Stimulated activated CD4-positive, alpha-beta T cell treated with anti-CD3 and anti-CD28 coated beads, Interleukin-1b, Interleukin-23, amount 100 ng/mL, for 48 hours (primary cell): ENCODE measurements at places on chromosomes 5 and 9.

- DNase-seq = no peak
These were observed 794 bp downstream of the PTBP3 start for GRCh38 chr9:112332674-112332976.

GRCh38 chr5:85906460-85906859, 711.3 kb upstream of the COX7C start:
- no peak for DNase-seq

GRCh38 chr9:133822430-133823065, 84.4 kb upstream of the SARDH start:
- no peak for DNase-seq

GRCh38 chr9:36816371-36816770, 217.7 kb downstream of the PAX5 start:
- no peak for DNase-seq

- no peak for DNase-seq
These were observed 53.7 kb upstream of the IRX4 start for GRCh38 chr5:1936413-1936812.

- no peak for DNase-seq
These were observed 509.8 kb downstream of the DMAC1 start for GRCh38 chr9:7289773-7290172.

DNA sequence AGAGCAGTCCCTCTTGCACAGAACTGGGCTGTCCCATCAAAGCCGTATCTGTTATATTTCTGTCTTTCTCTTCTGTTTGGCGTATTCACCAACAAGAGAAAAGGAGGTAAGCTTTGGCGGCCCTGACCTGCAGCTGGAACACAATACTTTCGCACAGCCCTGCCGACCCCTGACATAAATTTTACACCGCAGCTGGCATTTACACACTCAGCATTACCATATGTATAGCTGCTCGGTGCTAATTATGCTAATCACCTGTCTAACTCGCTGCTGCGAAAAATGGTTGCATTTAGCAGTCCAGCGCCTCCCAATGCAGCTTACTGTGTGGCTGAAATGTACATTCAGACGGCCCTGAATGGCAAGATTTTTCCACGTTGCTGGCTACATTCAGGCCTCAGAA, 20.8 kb downstream of the PTCH1 start:
- no peak for DNase-seq

GRCh38 chr5:150144246-150144801, 11.3 kb downstream of the PDGFRB start:
- DNase-seq = no peak

GRCh38 chr5:60843386-60843935, 608 bp downstream of the ELOVL7 start:
- no peak for DNase-seq

GRCh38 chr5:59245198-59245597, 648.3 kb downstream of the PDE4D start:
- DNase-seq = no peak

GRCh38 chr9:69193685-69194032, 19.6 kb downstream of the TJP2 start:
- DNase-seq = no peak

- no peak for DNase-seq
These were observed 3.6 kb downstream of the PTRH1 start for GRCh38 chr9:127711831-127712274.

GRCh38 chr5:140364472-140364765, 4.4 kb downstream of the SLC4A9 start:
- DNase-seq = no peak

DNA sequence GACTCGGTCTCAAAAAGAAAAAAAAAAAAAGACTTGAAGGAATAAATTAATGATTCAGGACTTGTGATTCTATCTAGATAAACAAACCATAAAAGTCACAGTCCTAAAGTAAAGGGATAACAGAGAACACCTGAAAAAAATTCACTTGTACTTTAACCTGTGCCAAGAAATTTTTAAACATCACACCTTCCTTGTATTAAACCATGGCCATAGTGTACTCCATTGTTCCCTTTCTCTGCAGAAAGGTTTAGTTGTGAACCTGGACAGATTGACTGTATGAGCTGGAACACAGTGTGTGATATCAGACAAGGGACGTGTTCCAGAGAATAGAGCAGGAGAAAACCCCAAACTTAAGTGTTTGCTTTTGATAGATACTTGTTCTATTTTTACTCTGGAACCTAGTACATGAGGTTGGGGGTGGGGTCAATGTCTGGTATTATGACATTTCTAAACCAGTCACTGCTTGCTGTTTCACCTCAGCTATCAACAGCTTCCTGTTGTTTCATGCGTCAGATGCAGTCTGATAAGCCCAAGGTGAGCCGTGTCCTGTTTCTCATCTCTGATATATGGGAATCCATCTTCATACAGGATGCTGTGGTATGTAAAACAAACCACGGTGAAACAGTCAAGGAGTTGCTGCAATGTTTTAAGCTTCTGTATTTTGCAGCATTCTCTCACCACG, 62.5 kb upstream of the ITGA1 start:
- peak; percentile 57 for DNase-seq

GRCh38 chr5:169627551-169627950, 9.5 kb upstream of the DOCK2 start:
- no peak for DNase-seq

DNA sequence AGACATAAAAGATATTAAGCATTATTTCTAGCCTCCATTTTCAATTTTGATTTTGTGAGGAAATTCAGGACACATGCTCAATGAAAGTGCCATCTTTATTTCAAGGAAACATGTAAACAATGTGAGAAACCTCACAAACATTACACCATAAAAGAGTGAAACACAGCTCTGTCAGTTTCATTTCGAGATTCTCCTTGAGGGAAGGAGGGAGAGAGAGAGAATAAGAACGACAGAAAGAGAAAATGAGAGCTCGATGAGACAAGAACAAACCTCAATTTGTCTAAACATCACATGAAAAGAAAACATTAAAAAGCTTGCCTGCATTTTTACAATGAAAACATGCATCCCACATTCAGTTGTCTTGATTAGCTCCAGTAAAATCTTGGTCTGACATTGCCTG, 553.5 kb upstream of the MEF2C start:
- no peak for DNase-seq

GRCh38 chr9:110655754-110656641, 12.6 kb upstream of the MUSK start:
- DNase-seq = no peak

- DNase-seq = no peak
These were observed 43.0 kb upstream of the SHB start for GRCh38 chr9:38112049-38112448.

GRCh38 chr5:41043109-41043747, 27.9 kb downstream of the MROH2B start:
- no peak for DNase-seq

DNA sequence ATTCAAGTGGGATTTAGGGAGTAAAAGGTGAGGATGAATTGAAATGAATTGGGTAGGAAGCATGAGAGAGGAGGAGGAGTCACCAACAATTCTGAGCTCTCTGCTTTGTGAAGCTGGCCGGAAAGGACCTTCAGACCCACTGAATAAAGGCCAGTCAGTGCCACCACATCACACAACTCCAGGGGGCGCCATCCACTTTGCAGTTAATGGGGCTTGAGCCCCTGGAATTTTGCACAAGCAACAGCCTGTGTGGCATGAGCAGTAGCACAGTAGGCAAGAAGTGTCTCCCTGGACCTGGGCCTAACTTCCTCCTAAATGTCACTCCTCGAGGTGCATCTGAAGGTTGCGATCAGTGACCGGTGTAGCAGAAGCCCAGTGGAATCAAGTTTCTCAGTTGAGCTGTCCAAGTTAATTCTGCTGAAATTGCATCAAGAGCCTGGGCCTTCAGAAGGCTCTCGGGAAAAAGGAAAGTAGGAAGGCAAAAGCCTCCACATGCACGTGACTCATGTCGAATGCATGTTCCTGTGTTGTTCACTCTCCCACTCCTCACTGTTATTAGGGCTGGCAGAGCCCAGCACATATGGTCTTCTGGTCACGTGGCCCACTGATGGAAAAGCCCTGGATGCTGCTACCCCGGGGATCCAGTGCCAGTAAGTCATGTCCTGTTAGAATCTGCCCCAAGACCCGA, 27.8 kb upstream of the GLIS3 start:
- DNase-seq = no peak

DNA sequence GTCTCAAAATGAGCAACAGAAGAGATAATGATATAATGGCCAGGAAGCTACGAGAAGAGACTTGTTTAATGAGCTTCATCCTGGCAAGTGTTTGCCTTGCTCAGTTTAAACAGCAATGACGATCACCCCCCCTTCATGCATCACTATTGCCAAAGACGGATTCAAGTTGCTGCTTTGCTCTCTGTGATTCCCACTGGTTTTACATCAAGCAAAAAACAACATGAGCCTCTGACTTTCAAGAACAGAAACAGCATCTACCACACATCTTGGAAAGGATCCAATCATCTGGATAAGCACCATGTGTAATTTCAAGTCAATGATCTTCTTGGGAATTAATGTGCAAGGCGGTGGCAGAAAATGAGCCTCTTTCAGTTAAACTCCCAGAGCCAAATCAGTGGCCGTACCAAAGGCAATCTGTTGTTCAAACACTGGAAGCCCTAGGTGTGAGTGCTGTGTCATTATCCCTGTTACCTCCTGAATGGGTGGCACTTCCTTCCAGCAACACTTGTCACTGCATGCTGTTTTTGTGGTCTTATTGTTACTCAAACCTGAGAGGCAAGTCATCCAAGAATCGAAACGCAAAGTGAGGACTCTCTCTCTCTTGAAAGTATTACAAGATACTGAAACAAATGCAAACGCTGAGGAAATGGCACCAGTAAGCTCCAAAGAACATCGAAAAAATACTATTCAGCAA, 72.8 kb downstream of the MED27 start:
- peak; percentile 56 for DNase-seq

DNA sequence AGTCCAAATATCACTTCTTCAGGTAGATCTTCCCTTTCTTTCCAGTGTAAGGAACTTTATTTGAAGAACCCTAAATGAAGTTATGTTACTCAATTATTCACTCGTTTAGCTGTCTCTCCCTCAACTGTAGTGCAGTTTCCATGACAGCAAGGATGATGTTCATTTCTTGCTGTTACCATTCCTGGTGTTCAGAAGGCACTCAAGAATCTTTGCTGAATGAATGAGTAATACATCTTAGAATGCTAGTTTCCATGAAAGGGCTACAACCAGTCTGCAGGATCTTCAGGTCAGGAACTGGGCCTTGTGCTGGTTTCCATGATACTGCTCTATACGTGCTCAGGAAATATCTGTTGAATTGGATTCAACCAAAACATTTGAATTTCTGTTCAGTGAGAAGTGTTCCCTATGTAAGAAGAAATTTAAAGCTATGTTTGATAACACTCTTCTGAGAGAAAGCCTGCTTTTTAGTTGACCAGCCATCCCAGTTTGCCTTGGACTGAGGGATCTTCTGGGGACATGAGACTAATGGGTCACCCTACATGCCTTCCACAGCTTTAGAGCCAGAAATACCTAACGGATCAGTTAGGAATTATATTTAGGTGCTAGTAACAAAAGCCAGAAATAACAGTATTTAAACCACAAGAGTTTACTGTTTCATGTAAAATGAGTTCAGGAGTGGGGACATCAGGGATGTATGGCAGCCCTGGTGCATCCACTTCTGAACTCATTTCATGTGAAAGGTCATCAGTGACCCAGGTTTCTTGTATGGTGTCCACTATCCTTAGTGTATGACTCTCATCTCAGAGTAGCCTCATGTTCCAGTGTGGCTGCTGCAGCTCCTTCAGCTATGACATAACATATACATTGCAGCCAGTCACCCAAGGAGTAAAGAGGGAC, 500.1 kb upstream of the SGCD start:
- no peak for DNase-seq

DNA sequence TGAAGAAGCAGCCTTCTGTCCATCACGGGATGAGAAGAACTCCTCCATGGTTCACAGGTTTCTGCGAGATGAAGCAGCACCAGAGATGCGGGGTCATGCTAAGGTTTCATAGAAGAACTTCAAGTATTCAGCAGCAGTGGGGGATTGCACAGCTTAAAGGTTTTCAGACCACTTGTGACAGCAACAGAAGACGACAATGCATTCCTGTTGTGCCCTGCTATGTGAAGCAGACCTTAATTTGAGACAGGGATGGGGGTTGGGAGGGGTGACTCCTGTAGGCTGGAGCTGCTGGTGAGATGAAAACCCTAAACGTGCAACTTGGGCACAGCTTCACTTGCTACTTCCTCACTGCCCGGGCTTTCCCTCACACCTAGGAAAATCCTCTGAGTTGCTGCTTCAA, 256.0 kb downstream of the SLIT3 start:
- no peak for DNase-seq

DNA sequence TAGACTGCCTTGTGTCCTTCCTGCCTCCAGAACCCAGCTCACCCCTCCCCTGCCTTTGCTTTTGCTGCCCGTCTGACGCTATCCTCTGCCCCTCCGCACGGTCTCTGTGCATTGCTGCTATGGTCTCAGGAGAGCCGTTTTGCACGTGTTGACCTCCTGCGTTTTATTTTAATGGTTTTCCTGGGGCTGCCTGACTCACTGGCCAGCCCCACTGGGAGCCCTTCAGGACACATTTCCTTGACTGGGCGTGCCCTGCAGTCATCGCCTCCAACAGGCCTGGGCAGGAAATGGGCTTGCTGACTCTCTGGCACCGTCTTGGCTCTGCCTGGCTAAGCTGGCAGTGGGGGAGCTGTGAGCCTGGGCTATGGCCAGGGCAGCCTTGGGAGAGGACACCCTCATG, 17.9 kb upstream of the ASS1 start:
- DNase-seq = no peak

- DNase-seq = no peak
These were observed 179.7 kb downstream of the HSD17B3 start for GRCh38 chr9:96122282-96122681.

DNA sequence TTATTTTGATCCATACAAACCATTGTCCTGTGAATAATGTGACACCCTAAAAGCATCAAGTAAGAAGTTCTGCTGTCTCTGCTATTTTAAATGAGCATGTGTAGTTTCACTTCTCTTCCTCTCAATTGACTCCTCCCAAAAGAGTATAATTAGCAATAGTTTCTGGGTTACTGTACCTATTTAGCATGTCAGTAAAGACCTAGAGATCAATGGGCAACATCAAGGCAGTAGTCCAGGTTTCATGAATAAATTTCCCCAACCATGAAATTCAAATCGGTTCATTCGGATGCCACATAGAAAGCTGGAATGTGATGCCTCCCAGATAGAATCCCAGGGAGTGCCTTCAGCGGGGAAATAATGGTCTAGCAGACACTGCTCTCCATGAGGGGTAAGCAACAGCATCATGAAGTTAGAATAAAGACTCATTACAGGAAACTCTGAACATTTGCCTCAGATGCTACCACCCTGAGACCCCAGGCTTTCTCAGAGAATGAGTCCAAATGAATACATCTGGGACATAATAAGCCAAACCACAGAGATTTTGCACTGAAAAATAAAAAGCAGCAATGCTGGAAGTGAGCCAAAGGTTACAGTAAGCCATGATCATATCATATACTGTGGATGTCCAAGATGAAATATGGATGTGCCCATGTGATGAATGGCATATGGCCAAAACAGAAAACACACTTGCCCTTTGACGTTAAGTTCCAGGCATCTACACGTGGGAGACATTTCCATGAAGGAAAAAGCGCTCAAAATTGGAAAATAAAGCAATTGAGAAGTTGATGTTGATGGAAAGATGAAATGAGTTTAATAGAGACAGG, 1107.0 kb upstream of the SEMA6A start:
- no peak for DNase-seq
